ENCODE measurements at places on chromosomes 12 and 14. TPM values are rescaled to one million over a fixed set of nuclear protein-coding genes. Genes with fewer than 3 reads are reported as not detected.
A peak's percentile ranks its signal among the peaks of the same experiment; 100 is the strongest.

- H3K27ac ChIP-seq = no peak overlapping the region
- H3K4me3 ChIP-seq = no peak overlapping the region
- H3K36me3 ChIP-seq = no peaks in the 10 kb centered on the region
- DNase-seq = no peak
- no peaks in the 10 kb centered on the region for H3K4me1 ChIP-seq
Measured at GRCh38 chr14:33917661-33918060, 33.2 kb downstream of the EGLN3 start.

DNA sequence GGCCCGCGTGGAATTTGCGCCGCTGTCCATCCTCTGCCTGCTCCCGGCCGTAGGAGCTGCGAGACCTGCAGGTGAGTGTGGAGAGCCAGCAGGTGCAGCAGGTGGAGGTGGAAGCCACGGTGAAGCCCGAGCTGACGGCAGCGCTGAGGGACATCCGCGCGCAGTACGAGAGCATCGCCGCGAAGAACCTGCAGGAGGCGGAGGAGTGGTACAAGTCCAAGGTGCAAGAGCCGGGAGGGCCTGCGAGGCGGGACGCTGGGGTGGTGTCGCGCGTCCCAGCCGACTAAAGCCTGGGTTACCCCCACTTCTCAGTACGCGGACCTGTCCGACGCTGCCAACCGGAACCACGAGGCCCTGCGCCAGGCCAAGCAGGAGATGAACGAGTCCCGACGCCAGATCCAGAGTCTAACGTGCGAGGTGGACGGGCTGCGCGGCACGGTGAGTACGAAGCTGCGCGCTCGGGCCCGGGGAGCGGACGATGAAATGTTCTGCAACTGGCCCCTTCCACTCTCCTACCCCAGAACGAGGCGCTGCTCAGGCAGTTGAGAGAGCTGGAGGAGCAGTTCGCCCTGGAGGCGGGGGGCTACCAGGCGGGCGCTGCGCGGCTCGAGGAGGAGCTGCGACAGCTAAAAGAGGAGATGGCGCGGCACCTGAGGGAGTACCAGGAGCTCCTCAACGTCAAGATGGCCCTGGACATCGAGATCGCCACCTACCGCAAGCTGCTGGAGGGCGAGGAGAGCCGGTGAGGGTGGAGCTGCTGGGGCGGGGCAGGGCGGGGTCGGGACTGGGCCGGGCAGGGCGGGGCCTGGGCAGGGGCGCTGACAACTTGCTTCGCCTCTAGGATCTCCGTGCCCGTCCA lies 2.1 kb downstream of the PRPH start:
- peak overlapping the region; percentile 42 for H3K4me3 ChIP-seq
- peak; percentile 81 for DNase-seq
- H3K36me3 ChIP-seq = no peaks in the 10 kb centered on the region

- no peaks in the 10 kb centered on the region for H3K27me3 ChIP-seq
- no peaks in the 10 kb centered on the region for H3K36me3 ChIP-seq
- H3K4me1 ChIP-seq = peaks cover 86% of the 10 kb centered on the region
- peak overlapping the region; percentile 99 for H3K27ac ChIP-seq
- peak; percentile 75 for DNase-seq
Measured at GRCh38 chr12:14153803-14154202, 172.4 kb upstream of the GRIN2B start.

The RNASE3 gene
- not detected for total RNA-seq

DNA sequence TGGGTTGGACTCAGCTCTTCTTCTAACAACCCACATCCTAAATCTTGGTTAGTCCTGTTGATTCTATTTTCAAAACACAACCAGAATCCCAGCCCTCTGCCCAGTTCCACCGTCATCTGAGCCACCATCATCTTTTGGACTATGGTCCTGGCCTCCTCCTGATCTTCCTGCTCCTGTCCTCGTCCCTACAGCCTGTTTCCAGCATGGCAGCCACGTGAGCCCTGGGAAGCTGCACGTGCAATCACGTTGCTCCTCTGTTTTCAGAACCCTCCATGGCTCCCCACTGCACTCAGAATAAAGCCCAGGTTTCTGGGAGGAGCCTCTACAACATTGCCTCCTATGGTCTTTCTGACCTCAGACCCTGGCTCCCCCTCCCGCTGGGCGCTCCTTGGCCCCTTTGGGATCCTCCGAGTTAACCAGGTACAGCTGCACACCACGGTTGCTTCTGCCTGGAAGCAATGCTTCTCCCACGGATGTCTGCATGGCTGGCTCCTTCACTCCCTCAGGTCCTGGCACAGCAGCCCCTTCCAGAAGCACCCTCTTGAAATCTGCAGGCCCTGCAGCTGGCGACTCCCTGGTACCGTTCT lies 44.5 kb downstream of the BEGAIN start:
- H3K27ac ChIP-seq = no peak overlapping the region
- peaks cover 16% of the 10 kb centered on the region for H3K4me1 ChIP-seq
- H3K36me3 ChIP-seq = no peaks in the 10 kb centered on the region
- DNase-seq = no peak
- H3K4me3 ChIP-seq = no peak overlapping the region

DNA sequence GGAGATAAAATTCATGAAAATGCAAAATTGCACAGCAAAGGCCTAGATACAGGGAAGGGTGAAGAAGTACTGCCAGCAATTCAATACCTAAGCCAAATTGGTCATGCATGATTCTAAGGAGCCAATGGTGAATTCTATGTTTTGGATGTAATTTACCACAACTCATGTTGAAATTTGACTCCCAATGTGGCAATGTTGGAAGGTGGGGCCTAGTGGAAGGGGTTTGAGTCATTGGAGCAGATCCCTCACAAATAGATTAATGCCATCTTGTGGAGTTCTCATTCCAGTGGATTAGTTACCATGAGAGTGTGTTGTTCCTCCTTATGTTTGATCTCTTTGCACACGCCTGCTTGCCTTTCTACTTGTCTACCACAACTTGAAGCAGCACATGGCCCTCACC lies 194.0 kb upstream of the ALG10 start:
- no peaks in the 10 kb centered on the region for H3K27me3 ChIP-seq
- no peaks in the 10 kb centered on the region for H3K36me3 ChIP-seq

The CLEC2B gene
- not detected for total RNA-seq

- no peak overlapping the region for H3K4me3 ChIP-seq
- H3K27ac ChIP-seq = no peak overlapping the region
- DNase-seq = no peak
- H3K4me1 ChIP-seq = no peaks in the 10 kb centered on the region
- no peaks in the 10 kb centered on the region for H3K27me3 ChIP-seq
Measured at GRCh38 chr12:49985981-49986380, 13.2 kb downstream of the AQP6 start.

DNA sequence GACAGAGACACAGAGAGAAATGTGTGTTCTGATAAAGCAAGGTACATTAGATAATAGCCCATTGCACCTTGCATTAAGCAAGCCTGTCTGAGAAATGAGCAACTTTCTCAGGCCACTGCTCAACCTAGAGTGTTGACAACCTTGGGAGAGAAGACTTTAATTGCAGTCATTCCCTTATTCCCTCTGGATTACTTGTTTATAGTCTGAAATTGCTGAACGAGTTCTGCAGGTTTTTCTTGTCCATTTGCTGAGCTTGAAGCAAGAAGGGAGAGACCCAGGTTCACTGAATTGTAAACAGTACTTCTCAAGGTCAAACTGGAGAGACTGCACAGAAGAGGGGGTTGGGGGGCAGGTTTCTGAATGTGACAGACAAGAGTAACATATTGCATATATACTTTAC lies 159.4 kb upstream of the PLEKHG7 start:
- no peak overlapping the region for H3K4me3 ChIP-seq
- H3K27ac ChIP-seq = no peak overlapping the region
- no peaks in the 10 kb centered on the region for H3K4me1 ChIP-seq
- no peak for DNase-seq

DNA sequence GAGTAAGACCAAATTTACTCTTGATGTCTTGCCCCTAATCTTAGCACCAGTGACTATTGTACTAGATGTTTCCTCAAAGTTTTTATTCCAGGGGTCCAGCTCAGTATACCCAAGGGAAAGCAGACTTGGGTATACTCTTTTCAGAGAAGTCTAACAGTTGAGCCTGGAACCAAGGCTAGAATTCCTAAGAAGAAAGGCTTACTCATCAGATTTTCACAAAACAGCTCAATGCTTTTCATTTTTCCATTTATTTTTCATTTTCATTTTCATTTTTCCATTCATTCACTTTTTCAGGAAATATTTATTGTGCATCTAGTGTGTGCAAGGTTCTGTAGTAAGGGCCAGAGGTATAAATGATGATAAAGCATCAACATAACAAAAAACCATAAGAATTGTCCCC lies 143.2 kb downstream of the PHLDA1 start:
- no peaks in the 10 kb centered on the region for H3K4me1 ChIP-seq
- no peaks in the 10 kb centered on the region for H3K36me3 ChIP-seq
- DNase-seq = no peak
- no peak overlapping the region for H3K4me3 ChIP-seq
- H3K27me3 ChIP-seq = no peaks in the 10 kb centered on the region

Data from Karpas-422 (cell line).